Stimulated activated CD4-positive, alpha-beta T cell treated with anti-CD3 and anti-CD28 coated beads, Interleukin-4, amount 100 ng/mL, for 24 hours (primary cell): ENCODE measurements at places on chromosomes 1 and 21.

GRCh38 chr1:19315378-19316198 is 3.5 kb downstream of the SLC66A1 start:
- no peak for DNase-seq

DNA sequence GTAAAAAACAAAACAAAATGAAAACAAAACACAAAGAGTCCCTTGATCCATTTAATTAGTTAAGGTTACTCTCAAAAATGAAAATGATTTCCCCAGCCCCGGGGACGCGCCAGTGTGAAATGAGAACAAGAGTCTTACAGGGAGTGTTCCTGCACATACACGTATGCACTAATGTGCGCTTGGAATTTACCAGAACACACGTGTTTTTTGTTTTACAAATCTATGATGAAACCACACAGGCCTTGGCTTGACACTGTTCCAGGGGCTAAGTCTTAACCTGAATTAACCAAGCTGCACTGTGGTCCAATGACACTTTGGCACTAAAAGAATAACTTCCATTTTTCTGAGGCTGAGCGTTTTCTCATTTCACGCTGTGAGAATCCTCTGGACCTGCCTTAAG is 63.7 kb downstream of the SLC45A1 start:
- DNase-seq, result no peak

DNA sequence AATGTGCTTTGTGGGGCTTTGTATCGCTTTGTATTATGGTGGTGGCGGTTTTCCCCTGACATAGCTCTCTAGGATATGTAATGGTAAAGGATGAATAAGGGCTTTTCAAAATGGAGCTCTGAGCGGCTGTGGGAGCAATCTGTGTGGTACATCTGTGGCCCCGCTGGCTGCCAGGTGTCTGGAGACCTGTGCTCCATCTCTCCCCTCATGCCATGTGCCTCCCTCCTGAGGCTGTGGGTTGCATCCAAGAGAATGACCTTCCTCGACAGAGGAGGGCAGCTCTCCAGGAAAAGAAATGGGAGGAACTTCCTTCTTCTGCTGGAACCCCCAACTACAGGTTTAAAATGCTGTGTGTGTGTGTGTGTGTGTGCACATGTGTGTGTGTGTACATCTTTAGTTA is 78.7 kb downstream of the RYR2 start:
- no peak for DNase-seq

DNA sequence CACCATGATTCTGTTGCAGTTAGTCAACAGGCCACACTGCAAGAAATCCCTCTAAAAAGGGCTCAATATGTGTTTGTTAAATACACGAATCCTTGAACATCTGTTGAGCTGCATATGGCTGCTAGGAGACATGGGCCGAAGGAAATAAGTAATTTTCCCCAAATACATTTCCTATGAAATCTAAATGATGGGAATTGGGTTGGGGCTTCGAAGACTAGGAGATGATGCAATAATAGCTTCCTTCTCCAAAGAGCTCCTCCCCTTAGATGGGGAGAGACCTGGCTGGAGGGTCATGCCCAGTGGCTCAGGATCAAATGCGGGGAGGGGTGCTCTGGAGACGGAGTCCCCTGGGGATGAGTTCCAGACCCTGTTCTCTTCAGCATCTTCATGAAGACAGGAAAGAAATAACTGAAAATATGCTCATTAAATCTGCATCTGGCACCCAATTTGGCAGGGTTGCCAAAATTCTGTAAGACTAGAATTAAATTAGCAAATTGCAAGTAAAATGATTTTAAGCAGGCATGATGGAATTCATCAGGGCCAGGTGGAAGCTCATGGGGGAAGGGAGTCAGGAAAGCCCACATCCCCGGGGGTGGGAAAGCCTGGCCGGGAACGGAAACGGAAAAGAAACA is 165.0 kb upstream of the EDN2 start:
- DNase-seq, result no peak

- DNase-seq, result peak; percentile 57
Measured at GRCh38 chr1:1402072-1402900, 3.2 kb upstream of the CCNL2 start.

DNA sequence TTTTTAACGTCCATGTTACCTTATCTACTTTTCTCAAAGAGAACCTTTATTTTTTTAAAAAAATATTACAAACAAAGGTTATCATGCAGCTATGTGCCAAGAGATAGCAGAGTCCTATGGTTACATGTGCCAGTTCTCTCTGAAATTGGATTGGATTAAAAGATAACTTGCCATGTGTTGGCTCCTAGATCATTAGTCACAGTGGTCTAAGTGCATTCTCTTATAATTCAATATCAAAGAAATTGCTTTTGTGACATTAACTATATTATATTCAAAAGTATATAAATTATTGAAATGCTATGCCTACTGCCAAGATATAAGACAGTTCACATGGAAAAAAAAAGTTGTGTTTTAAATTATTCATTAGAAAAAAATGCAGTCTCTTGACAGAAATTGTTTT is 494.2 kb downstream of the NEGR1 start:
- DNase-seq, result no peak

DNA sequence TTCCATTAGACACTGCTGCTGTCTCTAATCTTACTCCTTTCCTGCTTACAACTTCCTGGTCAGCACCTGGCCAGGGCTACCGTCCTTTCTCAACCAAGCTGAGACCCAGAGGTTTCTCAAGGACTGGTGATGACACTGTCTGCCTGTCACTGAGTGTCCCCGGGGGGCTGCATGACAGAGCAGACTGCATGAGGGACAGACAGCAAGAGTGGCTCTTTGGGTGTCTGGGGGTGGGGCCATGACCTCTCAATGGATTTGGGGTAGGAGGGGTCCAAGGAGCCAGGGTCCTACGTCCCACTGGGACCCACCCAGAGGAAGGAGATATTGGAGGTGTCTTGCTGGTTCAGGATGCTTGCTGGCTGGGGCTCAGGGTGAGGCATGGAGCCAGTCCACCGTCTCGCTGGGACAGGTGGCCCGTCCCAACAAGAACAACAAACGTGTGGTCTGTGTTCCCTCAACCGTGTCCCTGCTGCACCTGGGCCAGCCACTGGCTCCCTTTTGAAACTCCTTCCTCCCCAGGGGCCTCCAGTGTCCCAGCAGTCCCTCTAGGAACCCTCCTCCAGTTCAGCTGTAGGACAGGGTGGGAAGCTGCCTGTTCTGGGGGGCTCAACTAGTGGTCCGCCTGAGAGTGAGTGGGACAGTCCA is 344.6 kb upstream of the AJAP1 start:
- no peak for DNase-seq

DNA sequence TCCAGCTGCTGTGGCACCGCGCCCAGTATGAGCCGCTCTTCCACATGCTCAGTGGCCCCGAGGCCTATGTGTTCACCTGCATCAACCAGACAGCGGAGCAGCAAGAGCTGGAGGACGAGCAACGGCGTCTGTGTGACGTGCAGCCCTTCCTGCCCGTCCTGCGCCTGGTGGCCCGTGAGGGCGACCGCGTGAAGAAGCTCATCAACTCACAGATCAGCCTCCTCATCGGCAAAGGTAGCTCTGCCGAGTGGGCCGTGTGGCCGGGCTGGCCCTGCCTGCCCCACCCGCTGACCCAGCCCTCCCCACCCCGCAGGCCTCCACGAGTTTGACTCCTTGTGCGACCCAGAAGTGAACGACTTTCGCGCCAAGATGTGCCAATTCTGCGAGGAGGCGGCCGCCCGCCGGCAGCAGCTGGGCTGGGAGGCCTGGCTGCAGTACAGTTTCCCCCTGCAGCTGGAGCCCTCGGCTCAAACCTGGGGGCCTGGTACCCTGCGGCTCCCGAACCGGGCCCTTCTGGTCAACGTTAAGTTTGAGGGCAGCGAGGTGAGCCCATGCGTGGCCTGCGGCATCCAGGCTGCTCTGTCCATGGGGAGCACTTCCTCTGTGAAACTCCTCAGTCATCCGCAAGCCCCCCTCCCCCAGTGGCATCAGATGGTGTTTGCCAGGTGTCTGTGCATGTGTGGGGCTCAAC is 64.2 kb downstream of the PIK3CD start:
- peak; percentile 54 for DNase-seq

GRCh38 chr21:42108554-42109340 is 37.6 kb downstream of the UMODL1 start:
- no peak for DNase-seq

- no peak for DNase-seq
Measured at GRCh38 chr1:230901671-230902070, 33.4 kb upstream of the C1orf198 start.

DNA sequence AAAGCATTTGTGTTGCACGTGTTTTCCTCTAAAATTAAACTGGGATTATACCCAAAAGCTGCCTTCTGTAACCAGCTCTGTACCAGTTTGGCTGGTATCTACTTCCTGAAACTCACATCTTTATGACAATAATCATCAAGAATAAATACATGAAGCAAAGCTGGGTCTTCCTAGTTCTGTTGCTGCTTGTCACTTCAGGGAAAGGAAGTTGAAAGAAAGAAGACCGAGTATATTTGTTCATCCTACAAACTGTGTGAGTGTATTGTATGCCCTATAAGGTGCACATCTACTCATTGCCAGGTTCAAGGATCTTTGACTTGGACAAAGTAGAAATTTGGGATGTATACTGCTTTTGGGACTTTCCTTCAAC is 29.1 kb upstream of the IFNGR2 start:
- no peak for DNase-seq

DNA sequence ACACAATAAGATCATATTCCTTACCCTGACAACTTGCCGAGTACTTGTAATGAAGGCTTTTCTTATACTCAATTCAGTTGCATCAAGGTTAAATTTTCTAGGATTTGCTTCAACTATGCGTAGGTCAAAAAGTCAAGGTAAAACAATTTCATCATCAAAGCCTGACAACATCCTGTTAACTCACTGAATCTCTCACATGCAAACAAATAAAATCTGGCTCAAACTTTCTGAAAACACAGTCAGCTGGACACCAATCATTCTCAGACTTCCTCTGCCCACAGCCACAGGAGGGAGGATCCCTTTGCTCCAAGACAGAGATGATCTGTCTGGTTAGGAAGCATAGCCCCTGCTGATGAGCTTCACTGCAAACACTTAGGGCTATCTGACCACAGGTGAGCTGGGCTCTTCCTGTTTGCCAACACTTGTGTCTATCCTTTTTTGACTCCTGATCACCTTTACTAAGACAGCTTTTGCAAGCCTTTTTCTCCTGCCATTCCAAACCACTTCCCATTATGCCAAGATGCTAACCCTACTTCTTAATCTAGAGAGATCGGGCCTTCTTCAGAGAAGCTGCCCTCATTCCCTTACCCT is 20.0 kb downstream of the STX6 start:
- DNase-seq, result no peak

DNA sequence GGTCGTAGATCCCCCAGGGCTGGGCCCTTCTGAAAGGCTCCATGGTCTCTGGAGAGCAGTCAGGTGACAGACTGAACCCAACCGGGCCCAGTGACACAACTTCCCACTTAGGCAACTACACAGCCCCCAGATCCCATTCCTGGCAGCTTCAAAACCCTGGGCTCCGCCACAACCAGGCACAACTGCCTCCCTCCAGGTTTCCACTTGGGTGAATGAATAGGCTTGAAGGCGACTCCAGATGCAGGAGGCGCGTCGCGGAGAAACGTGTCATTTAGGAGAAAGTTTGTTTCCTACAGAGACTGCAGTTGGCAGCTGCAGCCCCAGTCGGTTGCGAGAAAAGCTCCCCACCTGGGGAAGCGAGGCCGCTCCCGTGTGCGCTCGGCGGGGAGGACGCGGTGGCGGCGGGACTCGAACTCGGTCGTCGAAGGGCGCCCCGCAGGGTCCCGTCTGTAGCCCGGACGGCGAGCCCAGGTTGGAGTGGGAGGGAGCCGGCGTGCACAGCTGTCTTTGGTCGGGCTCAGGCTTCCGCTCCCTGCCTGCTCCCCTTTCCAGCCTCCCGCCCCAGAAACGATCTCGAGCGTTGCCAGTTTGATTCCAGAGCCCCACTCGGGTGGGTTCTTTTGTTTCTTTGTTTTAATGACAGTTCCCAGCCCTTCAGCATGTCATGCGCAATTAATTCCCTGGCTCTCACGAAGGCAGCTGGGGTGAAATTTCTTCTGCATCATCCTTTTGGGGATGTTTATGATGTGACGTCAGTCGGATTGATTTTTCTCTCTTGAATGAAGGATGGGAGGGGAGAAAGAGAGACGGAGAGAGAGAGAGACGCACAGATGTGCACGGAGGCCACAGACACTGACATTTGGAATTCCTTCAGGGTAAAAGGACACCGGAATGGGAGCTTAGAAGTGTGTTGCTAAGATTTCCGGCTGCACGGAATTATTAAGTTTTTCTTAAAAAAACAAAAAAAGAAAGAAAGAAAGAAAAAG is 862 bp upstream of the SGIP1 start:
- no peak for DNase-seq

DNA sequence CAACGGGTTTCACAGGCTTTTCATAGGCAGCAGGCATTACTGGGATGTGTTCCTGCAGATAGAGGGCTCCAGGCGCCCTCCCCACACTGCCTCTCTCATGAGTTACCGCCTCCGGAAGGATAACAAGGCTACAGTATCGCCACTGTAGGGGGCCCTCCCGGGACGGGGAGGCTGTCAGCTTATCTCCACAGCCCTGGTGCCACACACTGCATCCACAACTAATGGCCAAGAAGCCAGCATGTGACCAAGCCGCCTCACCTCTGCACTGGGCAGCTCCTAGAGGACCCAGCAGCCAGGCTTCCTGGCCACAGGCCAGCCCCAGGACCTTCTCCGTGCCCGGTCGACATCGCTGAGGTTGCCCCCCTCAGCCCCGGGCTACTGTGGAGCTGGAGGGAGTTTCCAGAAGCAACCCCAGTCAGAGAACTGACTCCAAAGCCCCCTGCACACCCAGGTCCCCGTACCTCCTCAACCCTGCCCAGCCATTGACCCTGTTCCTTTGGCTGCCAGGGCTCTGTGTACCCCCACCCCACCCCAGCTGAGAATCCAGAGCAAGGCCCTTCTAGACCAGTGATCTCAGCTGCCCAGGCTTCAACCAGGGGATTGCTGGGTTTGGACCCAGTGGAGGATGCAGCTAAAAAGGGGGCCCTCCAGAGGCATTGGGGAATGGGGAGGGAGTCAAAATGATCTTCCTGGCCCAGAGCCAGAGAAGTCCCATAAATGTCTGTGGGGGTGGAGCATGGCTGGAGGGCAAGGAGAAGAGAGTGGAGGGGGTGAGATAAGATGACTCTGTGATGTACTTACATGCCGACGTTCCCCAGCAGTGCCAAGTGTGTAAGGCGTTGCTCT is 45.0 kb downstream of the NEK2 start:
- DNase-seq, result no peak

GRCh38 chr1:156281693-156282478 is 739 bp downstream of the SMG5 start:
- peak; percentile 39 for DNase-seq

DNA sequence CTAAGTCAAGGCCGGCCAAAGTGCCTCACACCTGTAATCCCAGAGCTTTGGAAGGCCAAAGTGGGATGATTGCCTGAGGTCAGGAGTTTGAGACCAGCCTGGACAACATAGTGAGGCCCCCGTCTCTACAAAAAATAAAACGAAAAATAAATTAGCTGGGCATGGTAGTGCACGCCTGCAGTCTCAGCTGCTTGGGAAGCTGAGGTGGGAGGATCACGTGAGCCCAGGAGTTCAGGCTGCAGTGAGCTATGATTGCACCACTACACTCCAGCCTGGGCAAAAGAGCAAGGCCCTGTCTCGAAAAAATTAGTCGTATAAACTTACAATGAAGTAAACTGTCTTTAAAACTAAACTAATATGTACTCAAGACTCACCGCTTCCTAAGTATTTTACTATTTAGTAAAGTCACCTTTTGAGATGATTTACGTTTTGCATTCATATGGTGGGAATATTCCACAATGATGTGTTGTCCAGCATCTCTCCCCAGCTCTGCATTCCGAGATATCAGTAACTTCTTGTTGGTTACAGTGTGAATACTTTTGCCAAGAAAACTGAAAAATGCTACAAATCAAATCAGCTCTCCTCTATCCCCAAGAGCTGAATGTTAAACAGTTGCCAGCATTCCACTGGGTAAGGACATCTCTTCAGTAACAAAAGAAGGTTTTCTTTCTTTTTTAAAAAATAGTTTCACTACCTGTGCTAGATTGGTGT is 84.9 kb upstream of the C21orf91 start:
- no peak for DNase-seq
